Midbrain (tissue), 1 donor: ENCODE measurements at places on chromosomes 13 and 19.
A peak's percentile ranks its signal among the peaks of the same experiment; 100 is the strongest.

DNA sequence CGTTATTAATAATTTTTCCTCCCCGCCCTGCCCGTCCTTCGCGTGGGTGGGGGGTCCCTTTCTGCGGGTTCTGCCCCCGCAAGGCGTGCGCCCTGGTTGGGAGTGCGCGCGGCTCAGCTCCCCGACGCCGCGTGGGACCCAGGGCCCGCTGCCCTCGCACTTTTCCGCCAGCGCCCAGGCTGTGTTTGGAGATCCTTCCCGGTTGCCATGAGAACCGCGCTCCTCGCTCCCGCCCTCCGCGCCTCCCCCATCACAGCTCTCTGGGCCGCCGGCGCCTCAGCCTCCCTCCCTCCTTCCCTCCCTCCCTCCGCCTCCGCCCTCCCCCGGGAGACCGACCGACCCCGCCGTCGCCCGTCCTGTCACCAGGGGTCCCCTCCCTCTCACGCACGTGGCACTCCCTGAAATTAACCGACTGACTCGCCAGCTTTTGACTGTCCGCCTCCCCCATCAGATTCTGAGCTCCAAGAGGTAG is 2.4 kb upstream of the SSBP4 start:
- DNase-seq, result peak; percentile 50

DNA sequence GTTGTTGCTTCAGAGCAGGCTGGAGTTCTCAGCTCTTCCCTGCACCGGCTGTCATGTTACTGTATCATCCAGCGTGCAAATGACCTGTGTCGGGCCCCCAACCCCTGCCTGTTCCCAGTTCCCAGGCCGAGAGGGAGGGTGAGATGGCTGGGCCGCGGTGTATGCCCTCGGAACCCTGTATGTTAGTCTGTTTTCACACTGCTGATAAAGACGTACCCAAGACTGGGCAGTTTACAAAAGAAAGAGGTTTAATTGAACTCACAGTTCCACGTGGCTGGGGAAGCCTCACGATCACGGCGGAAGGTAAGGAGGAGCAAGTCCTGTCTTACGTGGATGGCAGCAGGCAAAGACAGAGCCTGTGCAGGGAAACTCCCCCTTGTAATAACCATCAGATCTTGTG is 10.9 kb downstream of the TMEM255B start:
- no peak for DNase-seq

GRCh38 chr13:110311443-110312338 is 4.6 kb downstream of the COL4A2 start:
- no peak for DNase-seq

GRCh38 chr13:90867336-90867683 is 480.2 kb upstream of the MIR17HG start:
- DNase-seq, result peak; percentile 54

DNA sequence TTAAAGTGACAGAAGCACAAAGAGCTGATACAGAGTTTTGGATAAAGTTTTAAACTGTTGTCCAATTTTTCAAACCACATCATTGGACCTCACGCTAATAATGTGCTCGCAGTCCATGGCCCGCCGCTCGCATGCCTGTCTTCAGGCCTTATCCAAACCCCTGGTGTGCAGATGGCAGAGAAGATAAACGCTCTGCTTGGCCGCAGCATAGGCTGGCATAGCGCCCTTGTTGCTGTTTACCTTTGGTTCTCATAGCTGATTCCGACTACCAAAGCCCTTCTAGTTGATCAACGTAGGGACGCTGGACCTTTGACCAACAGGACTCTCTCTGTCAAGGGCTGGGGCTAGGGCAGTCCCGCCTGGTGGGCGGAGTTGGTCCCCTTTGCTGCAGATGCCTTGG is 23.5 kb upstream of the QTRT1 start:
- DNase-seq, result no peak
